WTC11 (cell line): ENCODE measurements at places on chromosomes 12 and 14. TPM values are rescaled to one million over a fixed set of nuclear protein-coding genes. Genes with fewer than 3 reads are reported as not detected.

The KRT79 gene
- not detected in 3 replicates for total RNA-seq

GRCh38 chr12:48104531-48104930 is 1.3 kb downstream of the SENP1 start:
- DNase-seq = no peak

The TCHP gene
- total RNA-seq = 7.9 to 10.1 TPM (median 10.0 TPM) in 3 replicates

GRCh38 chr12:19647806-19648556 is 208.7 kb downstream of the AEBP2 start:
- no peak for DNase-seq

- no peak for DNase-seq
These were observed 41.8 kb upstream of the SNX6 start for GRCh38 chr14:34671716-34672115.

- no peak for DNase-seq
These were observed 7.2 kb upstream of the GPR132 start for GRCh38 chr14:105072381-105072861.

- DNase-seq = no peak
These were observed 71.5 kb downstream of the EP400 start for GRCh38 chr12:132021031-132021871.

DNA sequence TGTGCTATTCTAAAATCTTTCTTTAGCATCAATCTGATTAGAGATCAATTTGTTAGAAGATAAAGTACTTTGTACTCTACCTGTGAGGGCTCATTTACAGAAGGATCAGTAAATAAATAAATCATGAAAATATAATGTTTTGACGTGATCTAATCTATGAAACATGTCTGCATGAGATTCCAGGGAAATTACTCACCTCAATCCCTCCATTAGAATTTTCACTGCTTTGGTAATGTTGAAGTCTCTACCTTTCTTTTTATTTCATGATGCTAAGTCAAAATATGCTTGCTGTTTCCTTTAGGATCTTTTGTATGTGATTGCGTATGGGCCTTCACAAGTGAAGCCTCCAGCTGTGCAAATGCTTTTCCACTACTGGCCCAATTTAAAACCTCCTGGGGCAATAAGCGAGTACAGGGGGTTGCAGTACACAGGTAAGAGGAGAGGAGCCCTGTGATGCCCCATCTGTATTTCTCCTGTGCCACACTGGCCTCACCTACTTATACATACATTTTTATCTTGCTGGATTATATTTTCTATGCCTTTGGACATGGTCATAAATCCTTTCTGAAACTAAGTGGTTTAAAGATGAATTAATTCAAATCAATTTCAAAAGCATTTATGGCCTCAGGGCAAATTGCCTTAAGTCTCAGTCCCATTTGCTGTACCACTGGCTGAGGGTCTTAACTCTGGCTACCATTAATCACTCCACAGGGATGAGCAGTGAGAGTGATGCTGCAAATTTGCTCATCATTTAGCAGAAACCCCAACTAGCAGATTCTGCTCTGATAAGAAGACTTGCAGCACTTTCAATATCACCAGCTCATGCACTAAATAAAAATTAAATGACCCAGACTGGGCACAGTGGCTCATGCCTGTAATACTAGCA is 66.4 kb downstream of the UNC79 start:
- DNase-seq = no peak

- no peak for DNase-seq
These were observed 210.5 kb downstream of the BCAT1 start for GRCh38 chr12:24738441-24738840.

The CPNE6 gene
- not detected in 3 replicates for total RNA-seq

DNA sequence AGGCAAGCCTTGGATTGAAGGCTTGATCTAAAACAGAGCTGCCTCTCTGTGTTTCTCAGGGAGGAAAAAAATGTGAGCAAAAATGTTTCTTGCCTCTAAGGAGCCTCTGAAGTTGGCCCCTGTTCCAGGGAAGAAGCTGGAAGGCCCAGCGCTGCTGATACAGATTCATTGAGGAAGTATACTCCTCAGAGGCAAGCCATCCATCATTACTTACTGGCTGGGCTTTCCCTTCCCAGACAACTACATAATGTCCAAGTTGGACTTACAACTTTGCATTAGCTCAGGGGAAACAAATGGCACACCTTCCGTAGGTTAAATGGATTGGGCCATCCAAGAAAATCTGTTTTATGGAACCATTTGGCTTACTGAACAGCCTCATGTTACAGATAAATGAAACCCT is 263.7 kb upstream of the SEL1L start:
- DNase-seq = no peak

The CMA1 gene
- not detected in 3 replicates for total RNA-seq

DNA sequence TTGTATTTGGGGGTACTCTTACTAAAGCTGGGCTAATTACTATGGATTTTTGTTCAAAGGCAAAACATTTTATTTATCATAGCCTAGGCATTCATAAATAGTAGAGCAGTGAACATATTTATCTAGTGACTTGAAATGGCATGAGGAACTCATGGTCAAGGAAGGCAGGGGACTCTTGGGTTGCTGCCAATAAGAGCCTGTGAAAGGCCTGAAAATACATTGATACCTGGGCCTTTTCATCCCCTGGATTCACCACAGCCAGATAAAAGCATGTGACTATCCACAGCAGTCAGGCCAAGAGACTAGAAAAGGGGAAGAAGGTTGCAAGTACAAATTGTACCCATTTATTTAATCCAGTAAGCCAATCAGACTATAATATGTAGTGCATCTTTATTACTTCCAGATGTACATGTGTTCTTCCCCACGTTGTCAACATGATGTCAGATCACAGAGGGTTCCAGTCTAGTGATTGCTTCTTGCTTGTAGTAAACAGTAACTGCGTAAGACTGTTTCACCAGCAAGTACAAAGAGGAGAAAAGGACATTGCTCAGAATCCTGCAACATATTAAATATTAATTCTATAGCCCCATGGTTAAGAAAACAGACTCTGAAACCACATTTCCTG is 409.7 kb downstream of the NOVA1 start:
- no peak for DNase-seq

The PPM1H gene
- 37.1 to 45.6 TPM (median 40.9 TPM) in 3 replicates for total RNA-seq

The KCNJ8 gene
- 1.1 to 1.9 TPM (median 1.4 TPM) in 3 replicates for total RNA-seq

GRCh38 chr12:124496584-124496983 is 70.8 kb downstream of the NCOR2 start:
- DNase-seq = no peak

DNA sequence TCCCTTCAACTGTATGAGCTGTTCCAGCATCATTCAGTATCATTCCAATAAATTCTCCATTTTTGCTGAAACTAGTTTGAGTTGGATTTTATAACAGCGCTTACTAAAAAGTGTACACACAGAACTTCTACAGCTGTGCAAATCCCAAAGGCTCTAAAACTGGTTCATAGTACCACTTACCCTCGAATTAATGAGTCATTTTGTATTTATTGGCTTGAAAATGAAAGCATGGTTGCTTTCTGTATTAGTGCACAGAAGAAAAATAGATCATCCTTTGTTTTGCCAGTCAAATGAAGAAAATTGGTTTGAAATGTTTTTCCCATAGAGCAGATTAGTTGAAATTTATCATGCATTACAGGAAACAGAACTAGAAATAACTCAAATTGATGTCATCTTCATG is 268.3 kb upstream of the CPNE8 start:
- DNase-seq = no peak

- no peak for DNase-seq
These were observed 99.1 kb upstream of the FOXN3 start for GRCh38 chr14:89516173-89516572.

The RNF212B gene
- total RNA-seq = 0.27 to 0.55 TPM (median 0.46 TPM) in 3 replicates

DNA sequence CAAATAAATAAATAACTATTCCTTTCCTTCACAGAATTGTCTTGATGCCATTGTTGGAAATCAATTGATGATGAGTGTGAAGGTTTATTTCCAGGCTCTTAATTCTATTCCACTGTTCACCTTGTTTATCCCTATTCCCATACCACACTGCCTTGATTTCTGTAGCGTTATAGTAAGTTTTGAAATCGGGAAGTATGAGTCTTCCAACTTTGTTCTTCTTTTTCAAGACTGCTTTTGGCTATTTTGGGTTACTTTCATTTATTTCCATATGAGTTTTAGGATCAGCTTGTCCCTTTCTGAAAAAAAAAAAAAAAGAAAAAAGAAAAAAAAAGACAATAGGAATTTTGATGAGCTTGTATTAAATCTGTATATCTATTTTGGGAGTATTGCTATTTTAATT is 9.3 kb upstream of the CDK2AP1 start:
- DNase-seq = no peak

The KRT82 gene
- total RNA-seq = not detected in 3 replicates

The FOXG1 gene
- 0.09 to 0.18 TPM (median 0.16 TPM) in 3 replicates for total RNA-seq

DNA sequence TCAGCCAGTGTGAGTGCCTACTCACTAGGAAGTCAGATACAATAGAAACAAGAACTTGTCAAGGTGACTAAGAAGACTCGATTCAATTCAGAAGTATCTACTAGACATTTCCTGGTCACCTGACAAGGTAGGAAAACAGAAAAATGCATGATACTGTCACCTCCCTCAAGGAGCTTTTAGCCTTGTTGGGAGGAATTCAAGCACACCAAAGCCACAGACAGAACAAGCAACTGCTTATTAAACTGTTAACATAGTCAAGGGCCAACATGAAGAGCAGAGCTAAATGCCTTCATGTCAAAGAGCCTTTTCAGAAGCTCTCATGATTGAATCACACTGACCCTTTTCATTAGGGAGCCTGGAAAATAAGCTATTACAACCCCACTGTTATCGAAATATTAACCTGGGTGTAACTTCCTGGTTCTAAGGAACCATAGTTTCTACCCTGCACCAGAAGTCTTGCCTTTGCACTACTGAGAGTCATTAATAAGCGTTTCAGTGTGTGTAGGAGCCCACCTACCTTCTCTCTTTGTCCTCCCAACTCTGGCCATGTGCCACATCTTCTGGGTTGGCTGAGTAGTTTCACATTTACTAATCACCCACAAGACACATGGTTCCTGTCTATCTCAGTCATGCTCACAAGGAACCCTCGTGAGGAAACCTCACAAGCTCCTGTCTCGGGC is 31.0 kb upstream of the LGALS3 start:
- DNase-seq = no peak

DNA sequence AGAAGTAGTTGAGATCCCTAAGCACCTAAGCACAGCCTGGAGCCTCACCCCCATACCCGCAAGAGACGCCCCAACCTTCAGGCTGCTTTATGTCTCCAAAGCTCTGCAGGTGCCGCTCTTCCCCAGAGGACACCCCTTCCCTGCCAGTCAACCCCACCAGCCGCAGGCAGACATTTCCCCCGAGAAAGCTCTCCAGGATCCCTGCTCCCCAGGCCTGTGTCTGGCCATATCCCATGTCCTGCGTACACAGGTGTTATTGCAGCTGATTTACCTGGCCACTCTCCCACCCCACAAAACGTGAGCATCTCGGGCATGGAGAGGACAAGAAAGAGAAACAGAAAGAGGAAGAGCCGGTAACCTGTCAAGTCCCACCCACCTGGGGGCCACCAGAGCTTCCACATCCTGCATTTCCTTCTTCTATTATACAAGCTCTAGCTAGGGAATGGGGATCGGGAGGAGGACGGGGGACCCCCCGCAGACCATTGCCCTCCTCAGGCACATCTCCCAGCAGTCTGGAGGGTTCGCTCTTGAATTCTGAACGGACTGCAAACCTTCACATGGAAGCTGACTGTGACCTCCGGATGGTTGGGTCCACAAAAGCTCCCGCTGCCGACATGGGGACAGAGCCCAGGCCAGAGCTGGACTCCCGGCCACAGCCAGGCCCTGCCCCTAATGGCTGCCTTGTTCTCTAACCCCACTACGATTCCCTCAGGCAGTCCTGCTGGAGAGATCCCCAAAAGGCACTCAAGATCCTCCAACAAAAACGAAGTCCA is 17.6 kb downstream of the CCDC88C start:
- DNase-seq = no peak

- DNase-seq = no peak
These were observed 24.1 kb downstream of the NTF3 start for GRCh38 chr12:5456030-5456429.

- DNase-seq = no peak
These were observed 546.7 kb downstream of the SNAPC1 start for GRCh38 chr14:62308891-62309290.

The PROX2 gene
- 0.04 to 0.27 TPM in 2 of 3 replicates, not detected in the other for total RNA-seq

GRCh38 chr14:66401449-66402095 is 84.6 kb upstream of the CCDC196 start:
- DNase-seq = no peak

DNA sequence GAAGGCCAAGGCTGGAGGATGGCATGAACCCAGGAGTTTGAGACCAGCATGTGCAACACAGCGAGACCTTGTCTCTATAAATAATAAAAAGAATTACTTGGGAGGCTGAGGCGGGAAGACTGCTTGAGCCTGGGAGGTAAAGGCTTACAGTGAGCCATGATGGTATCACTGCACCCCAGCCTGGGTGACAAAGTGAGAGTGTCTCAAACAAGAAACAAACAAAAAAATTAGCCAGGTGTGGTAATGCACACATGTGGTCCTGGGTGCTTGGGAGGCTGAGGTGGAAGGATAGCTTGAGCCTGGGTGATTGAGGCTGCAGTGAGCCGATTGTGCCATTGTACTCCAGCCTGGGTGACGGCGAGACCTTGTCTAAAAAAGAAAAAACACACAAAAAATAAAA is 1.7 kb upstream of the GPRC5A start:
- no peak for DNase-seq

DNA sequence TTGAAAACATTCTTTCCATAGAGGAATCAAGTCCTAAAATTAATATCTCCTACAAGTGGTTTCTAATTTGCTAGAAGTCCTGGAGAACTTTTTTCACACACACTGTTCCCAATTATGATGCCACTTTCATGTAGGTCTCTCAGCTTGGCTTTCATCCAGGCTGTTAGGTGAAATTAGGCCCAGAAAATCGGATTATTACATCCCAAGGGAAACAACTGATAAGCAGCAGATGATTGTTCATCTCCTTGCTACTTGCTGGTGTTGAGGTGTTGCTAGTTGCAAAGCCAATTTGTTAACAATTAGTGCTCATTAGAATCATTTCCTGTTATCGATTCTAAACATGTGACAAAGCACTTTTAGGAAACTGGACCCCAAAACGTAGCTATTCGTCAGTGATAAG is 248.0 kb downstream of the PDZRN4 start:
- DNase-seq = no peak

- no peak for DNase-seq
These were observed 23.8 kb upstream of the PPP2R5C start for GRCh38 chr14:101737414-101738339.

DNA sequence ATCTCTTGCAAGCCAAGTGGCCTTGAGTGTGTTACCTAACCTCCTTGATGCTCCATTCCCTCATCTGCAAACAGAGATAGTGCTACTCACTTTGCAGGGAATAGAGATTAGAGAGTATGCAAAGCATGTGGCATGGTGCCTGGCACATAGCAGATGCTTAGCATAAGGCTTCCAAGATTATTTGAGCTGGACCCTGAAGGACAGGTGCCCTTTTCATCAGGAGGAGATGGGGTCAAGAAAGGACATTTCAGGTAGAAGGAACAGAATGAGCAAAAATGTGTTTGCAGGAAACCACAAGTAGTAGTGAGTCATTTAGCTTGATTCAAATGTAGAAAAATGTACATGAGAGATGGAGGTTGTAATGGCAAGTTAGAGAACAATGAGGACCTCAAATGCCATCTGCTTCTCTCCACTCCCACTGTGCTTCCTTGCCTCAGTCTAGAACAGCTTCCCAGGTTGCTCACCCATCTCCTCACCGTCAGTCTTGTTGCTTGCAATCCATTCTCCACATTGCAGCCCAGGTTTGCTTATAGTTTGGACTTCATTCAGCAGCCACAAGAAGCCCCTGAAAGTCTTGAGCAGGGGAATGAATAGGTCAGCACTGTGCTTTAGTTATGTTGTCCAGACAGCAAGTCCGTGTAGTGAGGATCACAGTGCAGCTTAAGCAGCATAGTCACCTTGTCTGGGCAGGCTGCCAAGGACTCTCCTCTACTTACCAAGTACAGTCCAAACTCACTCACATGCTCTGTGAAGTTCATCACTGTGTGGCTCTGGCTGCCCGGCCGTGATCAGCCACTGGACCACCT is 536.3 kb upstream of the CCDC196 start:
- no peak for DNase-seq

- DNase-seq = no peak
These were observed 997 bp downstream of the CYP27B1 start for GRCh38 chr12:57765698-57766463.
